Cerebellum (tissue), 4 donors: ENCODE measurements at places on chromosomes 4 and X.
A peak's percentile ranks its signal among the peaks of the same experiment; 100 is the strongest.

DNA sequence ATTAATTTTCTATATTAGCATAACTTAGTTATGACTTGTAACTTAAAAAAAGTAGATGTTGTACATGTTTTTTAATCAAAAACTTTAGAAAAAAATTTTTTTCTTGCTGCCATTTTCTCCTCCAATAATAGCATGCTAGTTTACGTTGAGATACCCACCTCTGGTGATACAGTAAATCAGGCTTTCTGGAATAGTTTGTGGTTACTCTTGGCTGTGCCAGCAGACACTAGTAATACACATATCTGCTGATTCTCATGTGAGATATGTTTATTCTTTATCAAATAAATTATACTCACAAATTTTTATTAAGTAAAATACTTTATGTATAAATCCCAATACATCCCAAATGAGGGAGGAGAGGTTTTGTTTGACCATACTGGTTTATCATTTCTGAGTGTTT lies 117.3 kb downstream of the KLHL8 start:
- DNase-seq: no peak

DNA sequence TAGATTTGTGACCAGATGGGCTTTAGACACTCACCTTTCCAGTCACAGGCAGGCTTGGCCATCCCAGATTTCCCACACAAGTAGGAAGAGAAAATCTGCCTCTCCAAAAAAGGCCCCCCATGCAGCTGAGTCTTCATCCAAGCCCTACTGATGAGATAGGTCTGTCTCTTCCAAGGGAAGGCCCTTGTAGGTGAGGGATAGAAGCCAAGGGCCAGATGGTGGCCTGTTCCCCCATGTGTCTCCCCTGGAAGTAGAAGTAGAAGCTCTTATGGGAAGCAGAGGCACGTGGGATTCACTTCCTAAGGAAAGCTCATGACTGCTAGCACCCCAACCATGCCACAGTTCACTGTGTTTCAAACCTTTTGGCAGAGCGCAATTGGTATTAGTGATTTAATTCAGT lies 81.5 kb downstream of the REPS2 start:
- DNase-seq: peak; percentile 60

GRCh38 chr4:173488656-173489055 lies 41.4 kb downstream of the HAND2 start:
- DNase-seq: no peak

GRCh38 chr4:3874525-3875110 lies 108.4 kb downstream of the ADRA2C start:
- no peak for DNase-seq

GRCh38 chr4:184648313-184649025 lies 778 bp downstream of the CASP3 start:
- peak; percentile 34 for DNase-seq

DNA sequence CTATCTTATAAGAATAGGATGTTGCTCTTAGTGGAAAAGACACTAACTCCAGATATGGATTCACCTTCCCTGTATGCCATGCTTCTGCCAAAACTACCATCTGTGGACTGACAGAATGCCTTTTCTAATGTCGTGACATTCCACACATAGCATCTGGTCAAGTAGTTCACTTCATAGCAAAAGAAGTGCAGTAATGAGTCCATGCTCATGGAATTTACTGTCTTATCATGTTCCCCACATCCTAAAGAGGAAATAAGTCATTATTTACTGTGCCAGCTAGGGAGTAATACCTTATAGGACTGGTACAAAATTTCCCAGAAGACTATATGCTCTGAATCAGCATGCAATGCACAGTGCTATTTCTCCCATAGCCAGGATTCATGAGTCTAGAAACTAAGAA lies 562.4 kb downstream of the TLL1 start:
- no peak for DNase-seq

- DNase-seq: peak; percentile 26
These were observed 115.0 kb upstream of the TBL1X start for GRCh38 chrX:9349572-9350494.

- no peak for DNase-seq
These were observed 198.8 kb upstream of the FAT4 start for GRCh38 chr4:125115941-125116340.

GRCh38 chr4:44086753-44087152 lies 361.9 kb downstream of the KCTD8 start:
- no peak for DNase-seq

- DNase-seq: no peak
These were observed 15.1 kb downstream of the TSC22D3 start for GRCh38 chrX:107760304-107761077.

GRCh38 chr4:53937918-53938317 lies 126.5 kb downstream of the CHIC2 start:
- no peak for DNase-seq

GRCh38 chrX:149453030-149453429 lies 52.1 kb downstream of the IDS start:
- peak; percentile 10 for DNase-seq

- no peak for DNase-seq
These were observed 44.1 kb downstream of the NAA11 start for GRCh38 chr4:79281566-79282359.

DNA sequence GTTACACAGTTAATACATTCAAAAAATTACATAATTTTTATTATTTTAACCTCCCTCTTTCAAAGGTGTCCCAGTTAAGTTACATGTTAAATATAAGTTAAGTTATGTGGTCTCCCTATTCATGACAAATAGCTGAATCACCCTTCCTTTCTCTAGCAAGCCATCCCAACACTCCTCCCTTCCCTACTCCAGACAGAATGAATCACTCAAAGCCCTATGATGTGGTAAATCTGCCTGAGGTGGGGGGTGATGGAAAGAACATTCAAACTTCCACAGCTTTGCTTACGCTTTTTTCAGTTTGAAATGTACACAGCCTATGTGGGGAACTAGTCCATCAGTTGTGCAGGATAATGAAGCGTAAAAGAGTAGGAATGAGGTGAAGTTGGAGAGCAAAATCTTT lies 90.2 kb downstream of the CXCL13 start:
- DNase-seq: no peak

DNA sequence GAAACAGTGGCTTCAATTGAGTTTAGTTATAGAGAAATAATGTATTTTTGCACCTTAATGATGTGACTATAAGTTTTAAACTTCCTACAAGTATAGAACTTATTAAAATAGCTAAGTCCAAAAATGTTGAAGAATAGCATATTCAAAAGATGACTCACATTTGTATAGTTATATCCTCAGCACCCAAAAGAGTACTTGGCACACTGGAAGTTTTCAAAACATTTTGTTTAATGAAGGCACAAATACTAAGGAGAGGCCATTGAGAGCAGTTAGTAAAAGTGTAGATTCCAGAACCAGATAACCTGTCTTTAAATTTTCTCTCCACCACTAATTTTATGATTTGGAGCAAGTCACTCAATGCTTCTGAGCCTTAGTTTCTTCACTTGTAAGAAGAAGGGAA lies 226.9 kb upstream of the MID1 start:
- no peak for DNase-seq

- DNase-seq: no peak
These were observed 750.5 kb upstream of the HTR2C start for GRCh38 chrX:113833096-113834055.

- no peak for DNase-seq
These were observed 663.2 kb upstream of the INTU start for GRCh38 chr4:126969360-126970235.

DNA sequence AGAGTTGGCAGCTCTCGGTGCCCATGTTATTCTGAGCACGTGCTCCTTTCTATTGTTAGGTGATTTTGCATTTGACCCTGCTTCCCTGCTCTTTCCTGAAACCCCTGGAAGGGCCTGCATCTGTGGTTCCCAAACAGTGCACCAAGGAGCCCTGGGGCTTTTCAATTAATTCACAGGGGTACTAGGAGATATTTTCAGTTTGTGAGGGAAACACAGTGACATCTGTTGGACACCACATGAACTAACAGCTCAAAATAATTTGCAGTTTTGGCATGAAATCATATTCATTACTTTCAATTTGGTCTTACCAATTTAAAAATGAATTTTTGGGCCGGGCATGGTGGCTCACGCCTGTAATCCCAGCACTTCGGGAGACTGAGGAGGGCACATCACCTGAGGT lies 156.6 kb downstream of the GATB start:
- DNase-seq: no peak

- no peak for DNase-seq
These were observed 242.5 kb upstream of the PUDP start for GRCh38 chrX:7390441-7390840.

- DNase-seq: no peak
These were observed 18.0 kb upstream of the OCIAD1 start for GRCh38 chr4:48812866-48813265.

GRCh38 chr4:176964116-176964691 lies 171.5 kb upstream of the VEGFC start:
- DNase-seq: no peak

GRCh38 chrX:22278375-22278774 lies 5.7 kb downstream of the CBLL2 start:
- no peak for DNase-seq

GRCh38 chr4:110959041-110959643 lies 336.3 kb upstream of the PITX2 start:
- DNase-seq: no peak

- DNase-seq: no peak
These were observed at the start of gene ARAP2 for GRCh38 chr4:36244257-36245082. Gene ARAP2 (minus strand): TSS chr4:36244514. CDS start chr4:36229486, 15,028 bp downstream.

DNA sequence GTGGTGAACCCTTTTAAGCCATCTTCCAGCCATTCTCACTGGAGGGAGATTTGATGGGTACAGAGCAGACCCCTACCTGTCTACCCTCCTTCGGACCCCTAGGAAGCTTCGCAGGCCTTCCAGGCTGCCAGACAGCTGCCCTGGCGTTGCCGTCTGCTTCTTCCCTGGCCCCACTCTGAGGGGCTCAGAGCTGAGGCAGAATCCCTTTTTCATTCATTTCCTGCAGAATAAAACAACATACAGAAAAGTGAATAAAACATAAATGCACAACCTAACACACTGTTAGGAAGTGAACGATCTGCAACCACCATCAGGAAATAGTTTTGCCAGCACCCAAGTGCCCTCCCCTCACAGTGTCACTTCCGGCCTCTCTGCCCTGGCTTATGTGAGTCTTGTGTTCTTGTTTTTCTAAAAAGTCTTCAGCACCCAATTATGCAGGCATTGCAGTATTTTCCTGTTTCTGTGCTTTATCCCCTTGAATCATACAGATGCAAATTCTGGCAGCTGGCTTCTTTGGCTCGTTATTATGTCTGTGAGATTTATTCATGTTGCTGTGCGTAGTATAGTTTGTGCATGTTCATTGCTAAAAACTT lies 5.6 kb upstream of the ADD1 start:
- no peak for DNase-seq

DNA sequence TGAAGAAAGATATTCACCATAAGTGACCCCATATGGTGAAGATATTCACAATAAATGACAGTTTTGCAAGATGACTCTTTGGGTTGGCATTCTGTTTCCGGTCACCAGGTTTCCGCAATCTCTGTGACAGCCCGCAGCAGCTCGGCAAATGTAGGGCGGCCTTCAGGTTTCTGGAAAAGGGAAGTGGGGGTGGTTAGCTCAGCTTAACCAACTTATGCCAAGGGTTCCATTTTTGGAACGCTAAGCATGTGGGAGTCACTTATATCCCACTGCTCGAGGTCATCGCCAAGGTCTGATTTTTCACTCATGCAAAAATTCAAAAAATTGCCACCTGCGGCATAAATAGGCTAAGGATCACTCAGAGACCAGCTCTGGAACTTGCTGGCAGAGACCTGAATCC lies 51.0 kb downstream of the NIPAL1 start:
- DNase-seq: no peak

GRCh38 chr4:95929448-95930064 lies 89.7 kb downstream of the PDHA2 start:
- no peak for DNase-seq
